ENCODE measurements at places on chromosomes 3 and 15.

- no peak for DNase-seq
Measured at GRCh38 chr15:101387574-101387973, 92.5 kb upstream of the SNRPA1 start.

- no peak for DNase-seq
Measured at GRCh38 chr3:12838179-12838965, 3.0 kb downstream of the RPL32 start.

DNA sequence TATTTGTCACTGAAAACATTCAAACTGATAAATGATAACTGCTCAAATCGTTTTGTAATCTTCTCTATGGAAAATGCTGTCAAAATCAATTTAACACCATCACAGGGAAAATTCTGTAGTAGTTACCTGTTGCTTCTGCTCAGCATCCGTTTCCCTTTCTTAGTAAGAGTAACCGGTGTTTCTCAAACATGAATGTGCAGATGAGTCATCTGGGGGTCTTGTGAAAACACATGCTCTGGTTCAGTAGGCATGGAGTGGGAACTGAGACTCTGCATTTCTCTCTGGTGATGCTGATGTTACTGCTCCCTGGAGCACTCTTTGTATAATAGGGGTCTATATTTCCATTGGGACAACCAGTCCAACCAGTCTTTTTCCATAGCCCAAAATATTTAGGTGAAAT, 145.1 kb downstream of the SEMA6D start:
- peak; percentile 67 for DNase-seq

DNA sequence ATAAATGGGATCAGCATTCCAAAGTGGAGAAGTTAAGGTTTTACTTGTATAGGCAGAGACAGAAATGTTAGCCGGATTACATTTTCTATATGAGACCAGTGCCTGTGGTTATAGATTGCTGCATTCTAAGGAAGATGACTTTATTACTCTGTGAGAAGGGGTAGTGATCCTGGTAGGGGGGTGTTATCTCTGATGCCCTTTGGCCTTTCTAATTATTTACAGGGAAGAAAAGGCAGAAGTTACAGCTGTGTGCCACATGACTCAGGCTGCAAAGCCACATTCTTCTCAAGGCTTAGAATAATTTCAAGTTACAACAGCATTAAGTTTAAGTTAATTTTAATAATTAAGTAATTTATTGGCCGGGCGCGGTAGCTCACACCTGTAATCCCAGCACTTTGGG, 2.2 kb upstream of the TMC3 start:
- DNase-seq = peak; percentile 76

DNA sequence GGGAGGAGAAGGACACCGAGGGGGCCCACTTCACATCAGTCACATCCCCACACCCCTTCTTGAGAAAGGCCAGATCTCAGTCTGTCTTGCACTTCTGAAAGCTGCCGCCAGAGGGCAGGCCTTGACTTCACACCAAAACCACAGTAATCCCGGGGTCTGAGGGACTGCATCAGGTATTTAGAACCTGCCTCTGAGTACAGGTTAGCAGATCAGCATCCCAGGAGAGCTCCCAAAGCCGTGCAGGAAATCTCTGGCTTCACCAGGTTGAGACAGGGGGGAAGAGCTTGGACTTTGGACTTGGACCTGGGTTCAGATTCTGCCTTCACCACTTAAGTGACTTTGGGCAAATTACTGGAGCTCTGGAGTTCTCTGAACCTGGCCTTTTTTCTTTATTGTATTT, 50.3 kb downstream of the LHFPL4 start:
- peak; percentile 65 for DNase-seq

DNA sequence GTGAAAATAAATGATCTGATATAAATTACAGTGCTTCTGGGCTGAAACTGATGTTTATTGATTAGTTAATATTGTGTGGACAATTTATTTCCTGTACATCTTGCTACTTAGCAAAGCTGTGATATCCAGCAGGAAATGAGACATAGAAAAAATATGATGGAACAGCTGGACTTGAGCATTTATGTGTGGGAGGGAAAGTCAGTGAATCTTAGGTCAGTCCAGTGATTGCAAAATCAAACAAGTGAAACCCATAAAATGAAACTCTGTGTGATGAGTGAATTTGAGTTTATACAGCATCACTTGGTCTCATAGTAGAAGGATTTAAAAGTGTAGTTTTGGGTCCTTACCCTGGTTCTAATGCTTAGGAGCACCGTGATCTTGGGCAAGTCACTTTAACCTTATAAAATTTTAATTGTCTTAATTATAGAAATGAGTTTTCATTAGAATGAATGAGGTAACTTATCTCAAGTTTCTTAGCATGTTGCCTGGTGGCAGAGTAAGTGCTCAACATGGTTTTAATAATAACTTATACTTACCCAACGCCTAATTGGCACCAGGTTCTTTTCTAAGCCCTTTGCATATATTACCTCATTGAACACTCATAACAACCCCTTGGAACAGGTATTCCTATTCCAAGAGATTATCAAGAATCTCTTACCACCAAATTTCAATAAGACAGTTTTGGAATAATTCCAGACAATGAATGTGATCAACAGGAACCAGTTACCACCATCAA, 194.6 kb downstream of the ADAMTSL3 start:
- no peak for DNase-seq

DNA sequence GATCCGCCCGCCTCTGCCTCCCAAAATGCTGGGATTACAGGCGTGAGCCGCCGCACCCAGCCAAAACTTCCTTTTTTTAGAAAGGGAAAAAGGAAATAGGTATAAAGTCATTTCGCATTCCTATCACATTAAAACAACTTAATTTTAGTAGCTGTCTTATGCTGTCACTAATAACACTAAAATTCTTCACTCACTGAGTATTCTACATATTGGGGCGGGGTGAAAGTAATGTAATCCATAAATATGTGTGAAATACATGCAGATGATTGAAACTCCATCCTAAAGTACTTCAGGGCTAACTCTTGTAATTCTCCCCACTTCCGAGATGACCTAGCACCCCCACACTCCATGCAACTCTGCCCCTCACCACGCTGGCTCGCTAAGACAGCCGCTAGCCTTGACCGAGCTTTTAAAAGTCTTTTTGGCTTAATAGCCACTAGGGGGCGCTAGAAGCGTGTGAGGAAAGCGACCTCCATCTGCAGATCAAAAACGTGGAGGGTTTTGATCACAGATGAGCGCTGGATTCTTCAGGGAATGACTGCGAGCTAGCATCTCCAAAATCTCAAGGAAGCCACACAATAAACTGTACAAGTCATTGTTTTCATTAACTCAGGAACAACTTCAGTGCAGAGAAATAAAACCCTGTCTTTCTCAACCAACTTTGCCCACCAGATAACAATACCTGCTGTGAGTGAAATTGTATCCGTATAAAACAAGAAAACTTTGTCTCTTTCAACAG, 129.3 kb upstream of the IGF1R start:
- DNase-seq = peak; percentile 41

- no peak for DNase-seq
Measured at GRCh38 chr3:74027121-74027520, 402.4 kb upstream of the PDZRN3 start.

- DNase-seq = no peak
Measured at GRCh38 chr15:79881254-79881653, 15.6 kb downstream of the MTHFS start.
